Thoracic aorta (tissue), 2 donors: ENCODE measurements at places on chromosomes 4 and X.

GRCh38 chr4:82903737-82904136 lies 3.2 kb downstream of the THAP9 start:
- DNase-seq = no peak

DNA sequence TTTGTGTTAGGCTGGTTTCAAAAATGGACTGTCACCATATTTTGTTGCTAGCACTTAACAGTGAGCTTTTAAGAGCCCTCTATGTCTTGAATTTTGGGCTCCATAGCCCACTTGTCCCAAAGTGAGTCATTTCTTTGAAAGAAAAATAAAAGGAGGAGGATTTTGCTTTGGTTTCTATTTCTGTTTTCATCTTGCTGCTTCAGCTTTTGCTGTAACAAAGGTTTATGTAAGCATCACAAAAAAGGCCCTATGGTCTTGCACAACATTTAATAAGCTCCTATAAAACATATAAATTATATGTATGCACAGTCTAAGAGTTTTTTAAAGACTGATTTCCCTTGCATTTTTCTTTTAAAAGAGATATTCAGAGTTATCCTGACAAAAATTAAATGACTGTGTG lies 105.2 kb downstream of the PHOX2B start:
- no peak for DNase-seq

DNA sequence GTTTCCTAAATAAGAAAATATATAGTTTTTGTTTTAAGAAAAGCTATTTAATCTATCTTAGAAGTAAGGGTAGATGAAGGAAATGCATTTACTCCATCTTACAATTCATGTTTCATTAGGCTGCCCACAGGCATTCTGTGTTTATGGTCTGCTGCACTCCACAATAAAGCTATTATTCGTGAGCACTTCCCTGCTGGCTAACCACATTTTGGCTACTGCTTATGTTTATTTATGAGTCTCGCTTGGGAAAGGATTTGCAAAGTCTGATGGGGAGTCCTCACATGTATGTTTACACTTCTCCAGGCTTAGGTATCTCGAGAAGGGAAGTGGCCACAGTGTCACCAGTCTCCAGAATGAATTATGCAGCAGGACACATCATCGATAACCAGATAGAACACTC lies 260.8 kb upstream of the VCX start:
- no peak for DNase-seq

DNA sequence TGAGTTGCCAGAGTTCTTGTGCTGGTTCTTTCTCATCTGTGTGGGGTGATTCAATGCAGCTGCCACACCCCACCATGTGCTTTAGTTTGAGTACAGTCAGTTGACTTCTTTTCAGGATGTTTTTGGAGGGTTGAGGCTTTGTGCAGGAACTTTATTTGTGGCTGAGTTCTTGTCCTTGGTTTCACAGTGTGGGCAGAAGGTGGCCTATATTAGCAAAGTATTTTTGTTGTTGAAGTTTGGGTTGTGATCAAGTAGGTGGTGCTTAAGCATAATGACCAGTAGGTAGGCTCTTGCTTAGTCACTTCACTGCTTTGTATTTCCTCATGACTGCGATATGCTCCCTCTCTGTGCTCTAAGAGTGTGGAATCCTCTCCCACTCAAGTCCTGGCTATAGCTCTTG lies 80.3 kb downstream of the ARHGAP24 start:
- no peak for DNase-seq

DNA sequence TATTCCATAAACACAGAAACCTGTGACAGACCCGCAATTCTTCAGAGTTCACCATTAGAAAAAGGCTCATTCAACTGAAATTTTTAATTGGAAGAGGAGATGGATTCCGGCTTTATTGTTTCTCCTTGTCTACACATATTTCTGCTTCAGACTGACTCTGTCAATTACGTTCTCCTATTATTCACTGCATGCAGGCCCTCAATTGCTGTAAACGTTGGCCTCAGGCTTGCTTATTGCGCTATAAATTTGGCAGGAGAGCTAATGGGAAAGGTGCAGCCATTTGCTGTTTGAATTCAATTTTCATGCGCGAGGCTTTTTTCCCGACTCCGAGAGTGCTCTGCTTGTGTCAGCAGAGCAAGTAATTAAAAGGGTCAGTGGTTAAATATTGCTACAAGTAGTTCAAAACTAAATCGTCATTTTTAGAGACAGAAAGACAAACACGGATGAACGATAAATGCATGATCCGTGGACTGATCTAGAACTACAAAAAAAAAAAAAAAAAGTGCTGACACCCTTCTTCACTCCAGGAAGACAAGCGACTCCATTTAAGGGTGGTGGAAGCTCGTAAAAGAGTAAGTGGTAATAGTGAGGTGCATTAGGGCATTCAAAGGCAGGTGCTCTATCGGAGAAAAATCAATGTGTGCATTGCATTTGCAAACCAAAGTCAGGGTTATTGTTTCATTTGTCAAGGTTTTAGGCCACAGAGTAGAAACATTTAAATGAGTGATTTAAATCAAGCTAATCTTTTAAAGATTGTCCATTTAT lies 841.6 kb upstream of the FRG1 start:
- no peak for DNase-seq

DNA sequence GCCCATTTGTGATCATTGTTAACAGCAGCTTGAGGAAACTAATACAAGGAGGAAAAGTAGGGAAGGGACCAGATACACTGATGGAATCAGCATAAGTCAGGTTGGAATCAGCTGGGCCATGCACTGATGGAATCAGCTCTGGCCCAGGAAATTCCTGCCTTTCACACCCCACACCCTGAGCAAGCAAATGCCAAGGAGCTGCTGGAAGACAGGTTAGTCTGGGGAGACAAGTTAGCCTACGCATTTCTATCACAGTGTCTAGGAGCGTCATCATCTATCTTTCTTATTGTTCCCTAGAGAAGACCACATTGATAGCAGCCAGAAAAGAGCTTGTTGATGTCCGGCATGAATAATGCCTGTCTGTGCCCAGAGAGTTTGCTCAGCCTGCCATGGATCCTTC lies 16.2 kb upstream of the CEP135 start:
- no peak for DNase-seq

- no peak for DNase-seq
These were observed 242.5 kb upstream of the PRPS2 start for GRCh38 chrX:12548746-12549145.

DNA sequence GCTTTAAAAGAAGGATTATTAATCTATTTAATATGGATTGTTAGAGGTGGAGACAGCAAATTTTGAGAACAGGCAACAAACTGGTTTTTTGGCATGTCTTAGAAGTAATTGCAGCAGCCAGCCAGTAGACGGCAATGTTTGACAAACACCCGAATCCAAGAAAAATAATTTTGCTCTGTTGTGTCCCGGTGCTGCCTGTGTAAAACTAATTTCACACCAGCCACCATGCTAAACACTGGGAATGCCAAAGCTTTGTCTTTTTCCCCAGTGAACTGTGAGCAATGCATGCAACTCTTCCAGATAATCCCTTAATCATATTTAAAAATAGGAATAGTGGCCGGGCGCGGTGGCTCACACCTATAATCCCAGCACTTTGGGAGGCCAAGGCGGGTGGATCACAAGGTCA lies 25.9 kb downstream of the SMIM31 start:
- no peak for DNase-seq

GRCh38 chrX:47674776-47675175 lies 15.8 kb upstream of the UXT start:
- DNase-seq = no peak

DNA sequence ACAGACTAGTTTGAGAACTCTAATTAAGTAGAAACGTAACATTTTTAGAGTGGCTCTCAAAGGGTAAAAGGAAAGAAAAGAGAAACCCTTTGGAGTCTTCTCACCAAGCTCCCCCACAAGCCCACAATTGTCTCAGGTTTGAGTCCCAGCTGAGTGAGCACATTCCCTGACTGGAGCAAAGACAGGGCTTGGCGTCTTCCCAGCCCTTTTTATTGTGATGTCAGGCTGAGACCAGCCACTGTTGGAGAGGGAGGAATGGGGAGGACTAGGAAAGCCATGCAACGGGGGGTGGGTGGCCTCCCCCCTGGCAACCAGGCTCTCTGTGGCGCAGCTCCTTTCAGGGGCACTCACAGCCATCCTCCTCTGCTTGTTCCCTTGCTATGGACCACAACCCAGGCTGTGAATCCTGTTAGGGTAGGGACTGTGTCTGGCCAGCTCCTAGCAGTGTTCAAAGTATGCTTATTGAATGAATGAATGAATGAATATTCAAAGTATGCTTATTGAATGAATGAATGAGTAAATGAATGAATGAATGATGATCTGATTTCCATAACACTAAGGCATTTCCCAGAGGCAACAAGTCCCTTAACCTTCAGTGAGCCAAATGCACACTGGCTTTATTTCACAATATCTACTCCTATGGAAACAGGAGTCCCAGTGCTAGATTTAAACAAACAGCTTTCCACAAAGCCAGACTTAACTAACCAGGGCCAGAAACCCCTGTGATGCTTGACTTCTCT lies 413.3 kb downstream of the MID1IP1 start:
- no peak for DNase-seq

- DNase-seq = no peak
These were observed 12.6 kb downstream of the P2RY10 start for GRCh38 chrX:78957768-78958130.

- DNase-seq = no peak
These were observed 5.0 kb downstream of the ARMCX5 start for GRCh38 chrX:102604327-102604726.

- no peak for DNase-seq
These were observed 180.4 kb upstream of the FAT1 start for GRCh38 chr4:186904101-186904500.

DNA sequence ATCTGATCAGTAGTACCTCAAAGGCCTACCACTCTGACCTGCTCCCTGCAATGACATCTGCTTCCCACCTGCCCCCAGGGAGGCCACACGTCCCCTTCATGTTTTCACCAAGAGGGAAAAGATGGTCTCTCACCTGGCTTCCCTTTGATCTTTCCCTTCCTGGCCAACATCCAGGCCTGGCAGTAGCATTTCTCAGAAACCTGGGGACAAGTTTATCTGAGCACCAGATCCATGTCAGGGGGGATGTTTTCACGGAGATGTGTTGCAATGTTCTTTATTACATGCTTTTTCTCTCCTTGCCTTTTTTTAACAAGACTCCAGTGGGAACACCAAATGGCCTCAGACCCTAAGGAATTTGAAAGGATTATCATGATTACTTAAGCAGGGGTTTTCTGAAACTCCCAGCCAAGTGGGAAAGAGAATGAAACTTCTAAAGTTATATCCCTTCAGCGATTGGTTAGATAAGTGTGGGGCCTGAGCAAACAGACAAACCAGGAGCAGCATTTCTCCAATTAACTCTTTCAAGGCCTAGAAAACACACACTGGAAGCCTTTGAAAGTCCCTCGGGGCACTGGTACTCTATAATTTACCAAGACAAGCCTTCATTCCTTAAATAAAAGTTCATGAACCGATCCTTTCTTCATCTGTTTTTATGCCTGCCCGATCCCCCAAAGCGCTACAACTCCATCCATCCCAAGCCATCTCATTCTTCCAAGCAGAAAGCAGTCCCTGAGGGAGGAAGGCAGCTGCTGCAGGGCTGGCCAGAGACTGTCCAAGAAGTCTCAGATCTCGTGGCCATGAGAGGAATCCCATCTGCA lies 94.1 kb downstream of the BCOR start:
- no peak for DNase-seq

GRCh38 chr4:91319556-91320268 lies 984.1 kb upstream of the GRID2 start:
- DNase-seq = no peak

DNA sequence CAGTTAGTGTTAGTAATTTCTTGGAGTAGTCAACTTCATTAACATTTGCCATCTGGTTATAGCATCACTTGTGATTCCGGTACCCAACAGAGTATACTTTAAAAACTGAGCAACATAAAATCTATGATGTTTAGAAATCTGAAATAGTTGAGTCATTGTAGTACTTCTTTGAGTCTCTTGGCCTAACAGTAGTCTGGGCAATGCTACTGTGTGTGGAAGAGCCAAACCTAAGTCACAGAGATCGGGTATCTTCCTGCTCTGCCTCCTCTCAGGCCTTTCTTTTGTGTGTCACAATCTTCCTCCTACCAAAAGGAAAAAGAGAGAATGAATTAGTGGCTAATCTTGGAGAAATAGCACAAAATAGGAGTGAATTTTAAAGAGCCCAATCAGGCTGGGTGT lies 25.5 kb downstream of the DCUN1D4 start:
- DNase-seq = no peak

DNA sequence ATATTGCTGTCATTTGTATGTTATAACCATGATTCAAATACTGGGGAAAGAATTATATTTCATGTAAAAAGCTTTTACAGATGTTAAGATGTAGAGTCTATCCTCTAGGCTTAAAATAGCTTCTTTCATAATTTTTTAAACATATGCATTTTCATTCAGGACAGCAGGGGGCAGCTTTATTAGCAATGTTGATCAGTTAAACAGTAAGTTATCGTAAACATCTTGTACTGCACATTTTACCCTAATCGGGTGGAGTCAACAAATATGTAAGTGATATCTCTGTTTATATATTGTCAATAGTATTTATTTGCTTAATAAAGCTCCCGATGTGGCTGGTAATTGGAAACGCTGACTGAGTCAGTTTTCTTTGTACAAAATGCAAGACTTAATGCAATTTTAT lies 142.5 kb upstream of the MED14 start:
- no peak for DNase-seq

- DNase-seq = no peak
These were observed 119.7 kb upstream of the PCDH7 start for GRCh38 chr4:30600246-30601017.
